ENCODE measurements at places on chromosomes 11 and 22.

GRCh38 chr11:93734427-93735222 is 6.7 kb downstream of the TAF1D start:
- DNase-seq = no peak

DNA sequence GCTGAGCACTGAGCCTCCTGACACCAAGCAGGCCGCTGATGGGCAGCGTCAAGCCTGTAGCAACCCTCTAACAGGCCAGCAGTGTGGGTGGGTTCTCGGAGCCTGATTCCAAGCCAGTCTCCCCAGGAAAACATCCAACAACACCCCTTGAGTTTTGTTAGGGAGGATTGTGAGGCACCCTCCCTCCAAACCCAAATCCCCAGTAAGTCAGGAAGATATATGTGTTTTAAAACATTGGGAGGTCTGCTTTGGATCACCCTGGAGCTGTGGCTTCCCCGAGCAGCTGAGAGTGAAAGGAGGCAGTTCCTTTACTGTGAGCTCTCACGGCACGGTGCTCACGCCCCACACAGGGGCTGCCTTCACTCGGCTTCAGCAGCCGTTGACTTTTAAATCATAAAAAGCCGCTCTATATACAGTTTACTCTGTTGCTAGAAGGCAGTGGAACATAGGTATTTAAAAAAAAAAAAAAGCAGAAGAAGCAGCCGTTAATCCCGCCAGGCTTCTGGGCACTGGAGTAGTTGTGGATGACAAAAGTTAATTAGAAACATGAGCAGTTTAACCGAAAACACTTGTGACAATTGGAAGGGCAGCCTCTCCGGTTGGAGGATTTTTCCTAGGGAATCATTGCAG is 218.6 kb downstream of the NAV2 start:
- peak; percentile 79 for DNase-seq

GRCh38 chr22:49055406-49055805 is 772.3 kb downstream of the BRD1 start:
- no peak for DNase-seq

- DNase-seq = no peak
These were observed 1102.8 kb downstream of the BRD1 start for GRCh38 chr22:48724899-48725298.

DNA sequence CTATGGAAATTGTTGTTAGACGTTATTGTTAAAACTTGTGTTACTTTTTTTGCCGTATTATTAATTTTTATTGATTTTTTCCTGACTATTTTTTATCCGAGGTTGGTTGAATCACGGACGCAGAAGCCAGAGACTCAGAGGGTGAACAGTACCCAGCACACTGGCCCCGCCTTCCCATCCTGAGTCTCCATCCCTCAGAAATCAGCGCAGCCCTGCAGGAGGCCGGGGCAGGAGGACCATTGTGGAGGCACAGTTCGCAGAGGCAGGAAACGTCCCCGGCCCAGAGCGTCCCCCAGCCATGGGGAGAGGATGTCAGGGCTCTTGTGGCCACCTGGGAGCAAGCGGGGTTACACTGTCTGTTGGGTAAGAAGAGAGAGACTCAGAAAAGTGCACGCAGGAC is 843.0 kb downstream of the BRD1 start:
- DNase-seq = no peak

GRCh38 chr11:59550842-59551658 is 39.7 kb downstream of the OR4D9 start:
- peak; percentile 90 for DNase-seq

DNA sequence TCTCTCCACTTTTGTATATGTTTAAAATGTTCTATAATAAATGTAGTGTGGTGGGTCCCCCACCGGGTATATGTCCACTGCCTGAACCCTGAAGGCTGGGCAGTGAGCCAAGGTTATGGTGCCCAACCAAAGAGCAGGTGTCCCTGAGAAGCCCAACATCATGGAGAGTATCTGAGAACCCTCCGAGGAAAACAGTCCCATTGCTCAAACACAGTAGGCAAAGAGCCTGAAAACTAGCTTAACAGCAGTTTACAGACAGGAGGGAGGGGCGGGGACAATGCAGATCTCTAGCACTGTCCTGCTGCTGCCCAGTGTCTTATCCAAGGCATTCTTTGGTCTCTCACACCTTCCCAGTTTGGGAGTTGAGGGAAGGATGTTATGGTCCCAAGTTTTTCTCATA is 91.0 kb downstream of the TMPRSS5 start:
- DNase-seq = no peak

DNA sequence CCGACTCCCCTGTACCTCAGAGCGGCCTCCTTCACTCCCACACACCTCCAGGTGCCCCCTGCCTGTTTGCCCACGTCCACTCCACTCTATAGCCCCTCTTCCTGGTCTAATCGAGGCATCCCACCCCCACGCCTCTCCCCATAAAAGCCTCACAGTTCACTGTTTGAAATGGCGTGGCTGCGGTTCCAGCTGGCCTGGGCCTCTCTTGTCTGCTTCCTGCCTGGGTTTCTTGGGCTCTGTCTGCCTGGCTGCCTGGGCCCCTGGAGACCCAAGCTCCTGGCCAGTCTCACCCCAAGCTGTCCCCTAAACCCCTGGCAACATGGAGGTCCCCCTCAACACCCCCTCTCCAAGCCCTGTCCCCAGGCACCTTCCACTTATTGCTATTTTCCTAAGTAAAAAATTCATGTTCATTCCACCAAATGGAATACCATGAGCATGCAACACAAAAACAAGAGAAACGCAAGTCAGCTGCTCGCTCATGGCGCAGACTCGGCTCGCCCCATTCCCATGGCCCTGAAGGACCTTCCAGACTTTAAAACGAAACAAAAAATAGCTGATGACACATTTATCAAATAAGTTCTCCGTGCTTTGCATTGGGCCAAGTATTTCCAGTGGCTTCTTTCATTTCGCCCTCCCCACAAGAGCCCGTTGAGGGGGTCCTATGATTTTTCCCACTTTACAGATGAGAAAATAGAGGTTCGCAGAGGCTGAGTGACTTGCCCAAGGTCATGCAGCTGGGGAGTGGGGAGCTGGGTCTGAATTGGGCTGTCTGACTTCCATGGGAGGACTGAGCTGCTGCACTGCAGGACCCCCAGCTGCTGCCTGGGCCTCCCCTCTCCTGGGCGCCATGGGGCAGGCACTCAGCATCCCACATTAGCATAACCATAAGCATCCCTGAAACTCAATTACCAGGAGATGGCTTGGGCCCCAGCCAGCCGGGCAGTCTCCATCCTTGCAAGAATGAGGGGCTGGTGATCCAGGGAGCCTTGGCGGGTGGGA is 11.7 kb upstream of the FLRT1 start:
- DNase-seq = no peak

DNA sequence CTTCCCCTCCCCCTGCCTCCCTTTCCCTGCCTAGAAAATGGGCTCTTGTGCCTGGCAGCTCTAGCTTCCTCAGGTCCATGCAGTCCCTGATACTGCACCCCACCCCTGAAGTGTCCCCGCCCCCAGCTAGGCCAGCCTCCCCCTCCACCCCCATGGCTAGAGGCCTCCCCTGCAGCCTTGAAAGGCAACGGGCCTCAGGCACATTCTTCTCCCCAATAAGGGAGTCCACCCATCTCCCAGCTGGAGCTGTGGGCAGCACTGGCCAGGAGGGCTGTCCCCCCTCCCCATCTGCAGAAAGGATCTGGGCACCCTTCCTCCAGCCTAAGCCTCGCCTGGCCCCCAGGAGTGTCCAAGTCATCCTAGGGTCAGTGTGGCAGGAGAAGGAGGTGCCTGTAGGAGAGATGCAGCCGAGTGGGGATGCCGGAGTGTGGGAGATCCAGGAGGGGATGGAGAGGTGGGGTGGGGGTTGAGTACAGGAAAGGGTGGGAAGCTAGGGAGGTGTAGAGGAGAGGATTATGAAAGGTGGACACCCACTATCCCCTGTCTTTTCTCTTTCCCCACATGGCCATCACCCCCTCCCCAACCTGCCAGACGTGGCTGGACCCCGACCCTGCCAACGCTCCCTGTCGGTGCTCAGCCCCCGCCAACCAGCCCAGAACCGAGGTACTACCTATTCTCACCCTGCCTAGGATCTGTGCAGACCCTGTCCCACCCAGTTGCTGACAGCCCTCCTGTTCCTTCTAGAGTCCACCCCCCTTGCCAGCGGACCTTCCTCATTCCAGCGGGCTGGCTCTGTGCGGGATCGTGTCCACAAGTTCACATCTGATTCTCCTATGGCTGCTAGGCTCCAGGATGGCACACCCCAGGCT is 9.3 kb downstream of the SMTN start:
- no peak for DNase-seq

- DNase-seq = peak; percentile 26
These were observed 24.0 kb downstream of the SLC43A1 start for GRCh38 chr11:57491371-57492061.

DNA sequence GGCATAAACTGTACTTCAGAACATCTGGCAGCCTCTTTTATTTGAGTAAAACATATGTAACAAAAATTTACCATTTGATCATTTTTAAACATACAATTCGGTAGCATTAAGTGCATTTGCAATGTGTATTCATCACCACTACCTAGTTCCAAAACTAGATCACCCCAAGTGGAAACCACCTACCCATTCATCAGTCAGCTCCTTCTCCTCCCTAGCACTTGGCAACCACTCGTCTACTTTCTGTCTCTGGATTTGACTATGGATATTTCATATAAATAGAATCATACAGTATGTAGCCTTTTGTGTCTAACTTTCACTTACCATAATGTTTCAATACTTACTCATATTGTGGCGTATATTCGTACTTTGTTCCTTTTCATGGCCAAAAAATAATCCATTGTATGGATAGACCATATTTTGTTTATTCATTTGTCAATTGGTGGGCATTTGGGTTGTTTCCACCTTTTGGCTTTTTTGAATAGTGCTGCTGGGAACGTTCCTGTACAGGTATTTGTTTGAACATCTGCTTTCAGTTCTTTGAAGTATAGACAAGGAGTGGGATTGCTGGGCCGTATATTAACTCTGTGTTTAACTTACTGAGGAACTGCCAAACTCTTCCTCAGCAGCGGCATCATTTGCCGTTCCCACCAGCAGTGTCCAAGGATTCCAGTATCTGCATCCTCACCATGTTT is 27.2 kb upstream of the ADORA2A start:
- no peak for DNase-seq

DNA sequence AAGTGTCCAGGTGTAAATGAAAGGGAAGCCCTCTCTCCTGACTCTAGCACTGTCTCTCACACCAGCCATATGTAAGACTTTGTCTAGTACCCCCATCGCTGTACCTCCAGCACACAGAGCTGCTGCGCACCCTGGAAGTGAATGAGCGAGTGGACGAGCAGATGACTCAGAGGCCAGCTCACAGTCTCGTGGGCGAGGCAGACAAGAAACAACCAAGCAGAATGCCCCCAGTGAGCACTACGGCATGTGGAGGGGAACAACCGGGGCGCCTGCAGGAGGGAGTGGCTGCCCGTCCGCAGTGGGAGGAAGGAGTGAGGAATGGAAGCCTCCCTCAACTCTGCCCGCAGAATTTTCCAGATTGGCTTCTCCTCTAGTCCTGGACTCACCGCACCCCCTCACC is 46.4 kb downstream of the MCM5 start:
- peak; percentile 99 for DNase-seq

GRCh38 chr11:28542561-28542960 is 434.4 kb downstream of the METTL15 start:
- no peak for DNase-seq

DNA sequence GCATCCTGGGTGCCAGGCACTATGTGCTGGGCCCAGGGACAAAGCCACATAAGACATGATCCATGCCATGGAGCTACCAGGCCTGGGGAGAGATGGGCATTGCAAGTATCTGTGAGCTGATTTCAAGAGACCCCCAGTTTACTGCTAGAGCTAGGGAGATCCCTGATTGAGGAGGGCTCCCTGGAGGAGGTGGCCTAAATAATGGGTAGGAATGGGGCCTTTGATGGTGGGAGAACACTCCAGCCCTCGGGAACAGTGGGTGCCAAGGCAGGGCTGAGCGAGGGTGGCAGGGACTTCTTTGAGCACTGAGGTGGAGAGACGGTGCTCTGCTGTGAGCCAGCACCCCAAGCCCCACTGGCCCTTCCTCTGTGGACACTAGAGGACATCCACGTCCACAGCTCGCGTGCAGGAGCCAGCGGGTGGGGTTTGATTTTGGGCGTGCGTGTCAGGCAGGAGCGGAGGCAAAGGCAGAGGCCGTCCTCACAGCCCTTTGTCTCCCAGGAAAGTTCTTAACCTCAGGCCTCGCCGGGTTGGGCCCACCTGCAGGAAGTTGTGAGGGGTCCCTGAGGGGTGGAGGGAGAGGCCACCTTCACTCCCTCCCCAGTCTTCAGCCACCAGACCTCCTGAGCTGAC is 52.9 kb upstream of the PPARA start:
- no peak for DNase-seq

DNA sequence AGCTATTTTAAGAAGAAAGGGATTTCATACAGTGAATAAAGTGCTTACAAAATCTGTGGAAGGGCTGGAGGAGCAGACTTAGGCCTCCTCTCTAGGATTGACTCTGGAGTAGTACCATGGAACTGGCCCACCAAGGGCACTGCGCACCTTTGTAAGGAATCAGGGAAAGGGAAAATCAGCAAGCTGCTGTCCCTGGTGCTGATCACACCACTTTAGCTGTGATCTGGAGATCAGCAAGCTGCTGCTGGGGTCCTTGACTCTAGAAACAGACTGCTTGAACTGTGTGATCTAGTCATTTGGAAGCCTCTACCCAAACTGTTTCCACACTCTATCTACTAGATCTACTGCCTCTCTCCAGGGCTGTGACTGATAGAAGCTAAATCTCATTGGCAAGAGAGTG is 18.4 kb upstream of the TECTA start:
- DNase-seq = peak; percentile 22

DNA sequence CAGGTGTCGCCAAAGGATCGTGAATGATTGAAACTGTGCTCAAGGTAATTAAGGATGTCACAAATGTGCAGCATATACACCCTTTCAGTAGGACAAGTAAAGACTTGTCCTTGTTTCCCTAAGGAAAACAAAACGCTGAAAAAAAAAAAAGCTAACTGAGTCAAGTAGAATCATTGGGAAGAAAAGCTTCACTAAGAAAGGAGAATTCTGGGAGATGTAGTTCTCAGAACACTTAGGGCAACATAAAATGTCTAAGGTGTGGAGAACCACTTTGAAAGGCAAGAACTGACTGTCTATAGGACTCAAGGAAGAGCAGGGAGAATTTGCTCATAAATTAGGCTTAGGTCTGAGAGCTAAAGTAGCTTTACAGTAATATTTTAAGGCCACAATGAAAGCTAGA is 2.9 kb upstream of the OR5T1 start:
- DNase-seq = no peak

DNA sequence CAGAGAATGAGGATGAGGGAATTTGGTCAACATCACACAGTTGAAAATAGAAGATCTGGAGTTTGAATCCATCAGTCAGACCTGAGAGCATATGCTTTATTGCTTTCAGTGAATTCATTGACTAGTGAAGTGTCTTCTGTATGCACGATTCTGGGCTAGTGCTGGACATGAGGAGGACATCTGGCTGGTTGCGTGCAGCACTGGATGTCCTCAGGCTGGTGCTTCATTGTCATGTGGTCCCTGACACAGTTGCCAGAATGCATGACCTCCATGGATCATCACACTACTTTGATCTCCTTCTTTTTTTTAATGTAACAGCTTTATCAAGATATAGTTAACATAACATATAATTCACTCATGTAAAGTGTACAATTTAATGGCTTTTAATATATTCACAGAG is 44.5 kb upstream of the MMP7 start:
- no peak for DNase-seq

- peak; percentile 60 for DNase-seq
These were observed 1.3 kb downstream of the PACSIN2 start for GRCh38 chr22:43013355-43014315.
